ENCODE measurements at places on chromosomes 6 and 20.
A peak's percentile ranks its signal among the peaks of the same experiment; 100 is the strongest.

DNA sequence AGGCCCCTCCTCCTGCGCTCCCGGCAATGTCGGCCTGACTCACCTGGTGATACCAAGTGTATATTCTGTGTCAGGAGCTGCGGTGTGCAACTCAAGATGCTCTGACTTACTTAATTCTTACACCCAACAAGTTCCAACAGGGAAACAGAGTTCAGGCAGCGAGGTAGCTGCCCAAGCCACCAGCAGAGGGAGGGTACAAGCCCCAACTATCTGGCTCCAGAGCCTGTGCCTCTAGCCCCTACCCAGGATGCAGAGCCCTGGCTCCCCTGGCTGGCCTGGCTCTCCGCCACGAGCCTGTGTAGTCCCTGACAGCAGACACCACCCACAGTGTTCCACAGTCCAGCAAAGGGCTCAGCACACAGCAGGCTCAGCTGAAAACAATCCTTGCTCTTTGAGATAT is 34.9 kb downstream of the C20orf203 start:
- no peak for DNase-seq

DNA sequence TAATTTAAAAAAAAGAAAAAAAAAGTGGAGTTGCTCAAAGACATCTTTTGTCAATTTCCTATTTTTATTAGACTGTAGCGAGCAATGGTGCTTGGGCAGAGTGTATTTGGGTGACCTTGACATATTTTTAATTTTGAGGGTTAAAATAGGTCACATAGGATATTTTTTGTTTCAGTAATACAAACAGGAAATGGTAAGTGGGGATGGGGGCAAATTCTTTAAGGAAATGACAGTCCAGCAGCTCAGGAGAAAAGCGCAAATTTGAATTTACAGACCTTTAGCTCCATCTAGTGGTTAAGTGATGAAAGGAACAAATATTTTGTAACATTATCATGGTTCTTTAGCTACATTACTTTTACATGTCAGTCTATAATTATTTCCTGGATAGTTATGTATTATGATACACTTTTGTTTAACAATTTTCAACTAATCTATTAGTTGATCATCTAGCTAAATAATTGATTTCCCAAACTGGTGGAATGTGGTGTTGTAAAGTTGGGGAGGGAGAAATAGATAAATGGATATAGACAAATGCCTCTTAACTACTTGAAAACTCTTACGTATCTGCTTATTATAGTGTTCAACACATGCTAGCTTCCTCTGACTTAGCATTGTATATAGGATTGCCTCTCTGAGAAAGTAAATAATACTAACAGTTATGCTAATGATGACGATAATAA is 10.0 kb downstream of the CITED2 start:
- no peak for DNase-seq

DNA sequence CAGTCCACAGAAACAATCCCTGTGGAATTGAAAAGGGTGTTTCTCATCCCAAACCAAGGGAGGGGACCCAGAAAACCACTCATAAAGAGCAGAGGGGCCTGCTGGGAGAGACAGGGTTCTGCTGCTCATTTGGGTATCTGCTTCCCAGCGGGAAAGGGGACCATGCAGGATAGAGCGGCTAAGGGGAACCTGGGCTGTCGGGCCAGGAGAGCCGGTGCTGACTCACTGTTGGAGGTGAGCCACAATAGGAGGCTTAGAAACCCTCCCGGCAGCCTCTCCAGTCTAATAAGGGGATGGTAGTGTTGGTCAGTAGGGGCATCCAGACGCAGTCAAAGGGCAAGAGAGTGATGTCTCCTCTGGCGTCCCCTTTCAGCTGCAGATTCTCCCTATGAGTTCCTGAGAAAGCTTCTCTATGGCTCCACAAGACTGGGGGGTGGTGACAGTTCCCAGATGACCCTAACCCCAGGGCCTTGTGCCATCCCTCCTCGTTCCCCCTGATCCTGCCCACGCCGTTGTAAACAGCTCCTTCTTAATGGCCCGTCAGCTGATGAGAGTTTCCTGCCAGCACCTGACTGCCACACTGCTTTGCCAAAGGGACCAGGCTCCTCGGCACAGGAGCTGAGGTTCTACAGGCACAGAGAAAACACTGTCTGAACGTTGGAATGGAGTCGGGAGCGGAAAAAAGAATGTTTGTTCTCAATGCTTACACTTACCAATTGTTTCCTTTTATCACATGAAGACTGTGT is 646.1 kb upstream of the DEFB115 start:
- no peak for DNase-seq

- DNase-seq, result no peak
Measured at GRCh38 chr20:57482148-57482547, 42.8 kb downstream of the CTCFL start.

DNA sequence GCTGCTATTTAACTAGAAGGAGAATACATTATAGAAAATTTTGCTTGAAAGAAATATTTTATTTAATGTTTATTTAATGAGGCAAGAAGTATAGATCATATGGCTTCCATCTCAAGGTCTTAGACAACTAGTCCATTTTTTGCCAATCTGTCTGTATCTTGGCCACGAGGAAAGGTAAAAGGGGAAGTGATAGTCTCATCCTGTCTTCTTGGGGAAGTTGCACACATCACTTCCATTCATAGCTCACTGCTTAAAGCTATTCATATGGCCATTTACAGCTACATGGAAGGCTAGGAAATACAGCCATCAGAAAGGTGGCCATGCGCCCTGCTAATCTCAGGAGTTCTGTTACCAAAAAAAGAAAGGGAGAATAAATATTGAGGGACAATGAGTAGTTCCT is 50.8 kb downstream of the METTL24 start:
- DNase-seq, result no peak

DNA sequence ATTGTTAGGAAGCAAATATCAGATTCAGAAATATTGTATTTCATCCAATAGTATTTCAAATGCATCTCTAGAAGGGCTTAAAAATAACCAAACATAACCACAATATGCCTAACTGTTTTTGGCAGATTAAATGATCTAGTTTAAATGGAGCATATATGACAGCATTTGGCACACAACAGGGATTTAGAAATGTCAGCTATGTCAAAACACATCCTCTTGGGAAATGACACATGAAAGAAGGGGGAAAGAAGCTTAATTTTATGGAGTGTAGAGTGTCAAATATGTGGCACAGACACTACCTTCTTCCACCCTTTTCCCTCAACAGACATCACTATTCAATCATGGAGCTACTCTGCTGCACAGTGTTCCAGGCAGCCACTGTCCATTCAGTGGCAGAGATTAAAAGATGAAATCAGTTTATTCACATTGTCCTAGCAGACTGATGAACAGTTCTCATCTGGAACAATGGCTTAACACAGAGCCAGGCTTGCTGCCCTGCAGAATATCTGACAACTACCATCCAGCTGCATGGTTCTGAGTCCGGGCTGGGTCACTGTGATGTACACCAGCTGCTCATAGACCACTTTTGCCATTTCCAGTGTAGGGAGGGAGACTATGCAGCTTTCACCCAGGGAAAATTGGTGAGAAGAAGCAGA is 349.8 kb downstream of the DHX35 start:
- DNase-seq, result no peak

DNA sequence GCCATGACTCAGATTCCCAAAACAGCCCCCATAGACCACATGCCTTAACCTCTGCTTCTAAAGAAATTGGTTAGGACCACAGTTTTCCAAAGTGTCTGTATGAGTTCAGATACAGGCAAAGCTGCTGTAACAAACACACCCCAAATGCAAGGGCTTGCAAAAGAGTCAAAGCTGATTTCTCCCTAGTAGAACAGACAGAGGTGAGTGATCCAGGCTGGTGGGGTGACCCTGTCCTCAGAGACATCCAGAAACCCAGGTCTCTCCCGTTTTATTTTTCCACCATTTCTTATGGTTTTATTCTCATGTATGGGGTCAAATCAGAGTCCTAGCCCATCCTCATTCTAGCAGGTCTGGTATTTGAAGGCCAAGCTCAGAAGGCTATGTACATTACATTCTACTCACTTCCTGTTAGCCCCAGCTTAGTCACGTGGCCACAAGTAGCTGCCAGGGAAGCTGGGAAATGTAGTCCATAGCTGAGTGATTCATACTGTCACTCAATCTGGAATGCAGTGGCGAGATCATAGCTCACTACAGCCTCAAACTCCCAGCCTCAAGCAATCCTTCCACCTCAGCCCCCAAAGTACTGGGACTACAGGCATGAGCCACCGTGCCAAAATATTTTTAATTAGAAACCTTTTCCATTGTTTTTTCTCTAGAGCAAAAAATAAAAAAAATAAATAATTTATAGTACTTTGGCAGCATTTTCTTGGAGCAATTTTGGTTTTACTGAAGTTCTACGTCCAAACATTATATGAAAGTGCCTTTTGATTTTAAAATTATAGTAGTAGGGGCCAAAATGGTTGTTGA is 175.2 kb downstream of the ZMYND8 start:
- peak; percentile 50 for DNase-seq

GRCh38 chr6:158640519-158640918 is 4.0 kb downstream of the DYNLT1 start:
- DNase-seq, result no peak

GRCh38 chr6:30882204-30882758 is 2.0 kb upstream of the DDR1 start:
- DNase-seq, result no peak

DNA sequence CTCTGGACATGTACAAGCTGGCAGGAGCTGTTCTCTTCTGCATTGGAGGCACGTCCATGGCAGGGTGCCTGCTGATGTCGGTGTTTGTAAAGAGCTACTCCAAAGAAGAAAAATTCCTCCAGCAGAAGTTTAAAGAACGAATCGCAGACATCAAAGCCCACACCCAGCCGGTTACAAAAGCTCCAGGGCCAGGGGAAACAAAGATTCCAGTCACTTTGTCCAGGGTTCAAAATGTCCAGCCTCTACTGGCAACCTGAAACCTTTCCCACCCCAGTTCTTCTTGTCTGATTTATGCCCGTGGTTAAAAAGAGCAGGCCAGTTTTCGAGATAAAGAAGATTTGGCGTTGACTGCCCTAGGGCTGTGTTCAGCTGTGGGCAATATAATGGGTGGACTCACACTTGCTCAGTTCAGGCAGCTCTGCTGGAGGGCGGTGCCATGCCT is 19.7 kb downstream of the NRSN1 start:
- no peak for DNase-seq

- no peak for DNase-seq
Measured at GRCh38 chr6:45773906-45774305, 241.8 kb downstream of the CLIC5 start.

DNA sequence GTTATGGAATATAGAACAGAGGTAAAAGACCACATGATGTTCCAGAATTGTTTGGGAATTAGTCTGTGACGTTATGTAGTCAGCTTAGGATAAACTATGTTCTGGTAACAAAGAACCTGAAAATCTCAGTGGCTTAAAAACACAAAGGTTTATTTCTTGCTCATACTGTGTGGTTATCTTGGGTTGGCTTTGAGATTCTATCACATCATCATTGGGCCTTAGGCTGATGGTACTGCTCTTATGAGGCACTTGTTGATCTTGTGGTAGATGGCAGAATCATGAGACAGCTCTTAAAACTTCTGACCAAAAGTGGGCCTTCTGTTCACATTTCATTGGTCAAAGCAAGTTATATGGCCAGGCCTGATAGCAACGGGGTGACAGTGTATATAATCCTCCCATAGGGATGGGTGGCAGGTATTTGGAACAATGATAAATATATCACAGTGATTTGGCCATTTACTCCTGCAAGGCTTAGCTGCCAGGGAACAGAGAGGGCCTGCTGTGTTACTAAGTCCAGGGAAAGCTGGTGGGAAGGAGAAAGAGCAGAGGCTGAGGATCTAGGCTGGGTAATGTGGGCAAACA is 13.5 kb downstream of the DHX35 start:
- no peak for DNase-seq

DNA sequence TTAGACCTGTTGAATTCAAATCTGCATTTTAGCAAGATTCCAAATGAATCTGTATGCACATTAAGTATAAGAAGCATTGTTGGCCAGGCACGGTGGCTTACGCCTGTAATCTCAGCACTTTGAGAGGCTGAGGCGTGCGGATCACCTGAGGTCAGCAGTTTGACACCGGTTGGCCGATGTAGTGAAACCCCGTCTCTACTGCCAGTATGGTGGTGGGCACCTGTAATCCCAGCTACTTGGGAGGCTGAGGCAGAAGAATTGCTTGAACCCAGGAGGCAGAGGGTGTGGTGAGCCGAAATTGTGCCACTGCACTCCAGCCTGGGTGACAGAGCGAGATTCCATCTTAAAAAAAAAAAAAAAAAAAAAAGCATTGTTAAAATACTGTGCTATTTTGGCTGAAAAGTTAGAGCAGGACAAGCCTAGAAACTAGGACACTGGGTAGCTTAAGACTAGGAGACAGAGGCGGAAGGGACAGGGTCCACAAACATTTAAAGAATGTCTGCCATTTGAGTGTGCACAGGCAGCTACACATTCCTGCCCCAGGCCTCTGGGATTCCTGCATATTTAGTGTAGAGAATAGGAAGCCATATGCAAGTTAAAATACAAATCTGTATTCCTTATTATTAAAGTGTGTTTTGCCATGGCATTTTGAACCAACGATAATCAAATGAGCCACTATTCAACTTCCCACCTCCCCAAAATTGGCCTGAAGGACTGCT is 45.1 kb upstream of the EEF1A1 start:
- no peak for DNase-seq

DNA sequence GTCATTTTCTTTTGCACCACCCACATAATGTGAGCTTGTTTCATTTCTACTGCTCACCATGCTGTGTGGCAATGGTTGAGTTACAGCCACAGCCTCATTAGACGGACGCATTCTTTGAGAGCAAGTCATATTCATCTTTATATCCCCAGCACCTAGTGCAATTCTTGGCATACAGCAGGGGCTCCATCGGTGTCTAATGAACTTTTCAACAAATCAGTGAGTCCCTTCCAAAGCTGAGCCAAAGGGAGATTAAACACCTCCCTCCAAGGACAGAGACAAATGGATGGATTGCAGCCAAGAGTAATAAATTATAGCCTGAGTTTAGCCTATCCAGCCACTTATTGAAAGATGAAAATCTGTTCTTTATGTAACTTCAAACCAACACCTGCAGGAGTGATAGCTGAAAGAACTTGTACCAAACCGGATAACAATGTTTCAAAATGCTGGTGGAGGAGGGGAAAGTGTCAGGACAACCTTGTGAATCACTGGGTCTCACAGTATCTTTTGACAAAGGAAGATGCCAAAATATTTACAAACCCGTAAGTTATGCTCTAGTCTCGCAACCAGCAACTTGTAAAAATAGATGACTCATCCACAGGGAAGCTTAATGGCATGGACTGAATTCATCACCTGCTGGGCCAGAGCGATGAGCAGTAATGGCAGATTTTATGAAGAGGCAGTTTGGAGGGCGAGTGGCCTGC is 139.0 kb downstream of the PXDC1 start:
- peak; percentile 40 for DNase-seq

GRCh38 chr6:35025232-35026188 is 115.6 kb downstream of the TCP11 start:
- DNase-seq, result no peak

Data from T1000 (cell line).